C1 segment of cervical spinal cord (tissue), 14 donors: ENCODE measurements at places on chromosomes 5 and 9.

DNA sequence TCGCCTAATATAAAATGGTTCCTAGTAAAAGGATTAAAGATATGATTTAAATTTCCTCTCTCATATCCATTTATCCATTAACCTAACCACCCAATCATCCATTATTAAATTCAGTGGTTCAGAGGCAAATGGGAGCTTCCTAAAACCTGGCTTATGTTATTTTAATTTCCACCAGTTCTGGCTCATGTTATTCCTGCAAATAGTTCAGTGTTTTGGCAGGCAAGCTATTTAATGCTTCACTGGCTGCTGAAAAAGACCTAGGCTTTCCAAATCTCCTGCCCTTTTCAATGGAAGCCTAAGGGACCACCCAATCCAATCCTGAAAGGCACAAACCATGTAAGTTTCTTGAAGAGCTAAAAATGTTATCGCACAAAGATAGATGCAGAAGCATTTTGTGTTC lies 52.3 kb downstream of the POC5 start:
- no peak for DNase-seq

- no peak for DNase-seq
Observed at GRCh38 chr5:120901199-120901598, 437.1 kb downstream of the PRR16 start.

- no peak for DNase-seq
Observed at GRCh38 chr5:1736889-1737711, 62.5 kb downstream of the MRPL36 start.

DNA sequence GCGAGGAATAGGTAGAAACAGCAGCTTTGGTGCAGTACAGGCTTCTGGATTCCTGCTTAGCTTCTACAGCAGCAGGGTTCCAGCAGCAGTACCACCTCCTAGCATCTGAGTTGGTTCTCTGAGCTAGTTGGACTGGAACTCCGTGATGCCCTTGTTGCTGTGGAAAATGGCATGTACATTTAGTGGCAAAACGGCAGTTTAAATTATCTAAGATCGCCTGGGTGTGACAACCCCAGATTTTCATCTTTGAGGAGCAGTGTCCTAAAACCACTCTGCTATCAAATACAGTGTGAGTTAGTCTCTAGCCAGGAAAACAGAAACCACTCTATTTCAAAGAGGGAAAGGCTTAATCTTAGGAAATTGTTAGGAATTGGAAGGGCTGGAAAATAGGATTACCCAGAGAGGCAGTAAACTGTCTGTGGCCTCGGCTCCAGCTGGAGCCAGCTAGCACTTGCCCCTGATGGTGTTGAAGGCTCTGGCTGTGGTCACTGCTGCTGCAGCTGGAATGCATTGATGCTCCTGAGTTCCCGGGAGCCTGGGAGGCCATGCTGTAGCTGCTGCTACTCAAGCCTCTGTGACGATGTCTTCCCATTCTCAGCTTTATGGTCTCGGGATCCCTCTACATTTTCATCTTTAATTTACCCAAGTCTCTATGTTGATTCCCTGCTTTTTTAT lies 29.4 kb downstream of the RAD23B start:
- no peak for DNase-seq

DNA sequence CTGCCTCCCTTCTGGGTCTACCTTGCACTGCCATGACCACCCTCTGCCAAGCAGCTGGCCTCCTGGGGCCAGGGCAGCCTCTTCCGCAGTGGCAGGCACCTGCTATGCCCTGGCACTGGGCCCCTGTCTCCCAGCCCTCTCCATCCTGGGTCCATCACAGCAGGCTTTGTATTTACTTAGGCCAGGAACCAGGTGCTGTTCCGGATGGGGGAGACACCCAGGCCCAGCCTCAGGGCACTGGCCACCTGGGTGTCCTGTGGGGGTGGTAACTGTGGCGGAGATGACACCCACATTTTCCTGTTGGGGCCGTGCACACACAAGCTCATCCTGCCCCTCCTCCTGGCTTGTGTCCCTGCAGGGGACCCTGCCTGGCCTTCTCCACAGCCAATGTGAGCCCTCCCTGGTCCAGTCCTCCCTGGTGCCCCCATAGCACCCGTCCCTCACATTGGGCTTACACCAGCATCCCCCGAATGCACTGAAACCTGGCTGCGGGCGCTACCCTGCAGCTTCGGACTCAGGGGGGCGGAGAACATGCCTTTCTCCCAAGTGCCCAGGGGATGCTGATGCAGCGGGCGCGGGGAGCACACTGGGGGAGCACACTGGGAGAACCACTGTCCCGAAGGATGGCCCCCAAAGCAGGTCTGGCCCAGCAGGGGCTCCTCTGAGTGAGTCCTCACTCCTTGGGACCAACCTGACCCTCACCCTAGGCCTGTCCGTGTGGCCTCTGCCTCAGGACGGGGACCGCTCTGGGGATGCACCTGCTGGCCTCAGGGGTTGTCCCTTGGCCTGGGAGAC lies 17.9 kb downstream of the FAM163B start:
- DNase-seq: no peak

DNA sequence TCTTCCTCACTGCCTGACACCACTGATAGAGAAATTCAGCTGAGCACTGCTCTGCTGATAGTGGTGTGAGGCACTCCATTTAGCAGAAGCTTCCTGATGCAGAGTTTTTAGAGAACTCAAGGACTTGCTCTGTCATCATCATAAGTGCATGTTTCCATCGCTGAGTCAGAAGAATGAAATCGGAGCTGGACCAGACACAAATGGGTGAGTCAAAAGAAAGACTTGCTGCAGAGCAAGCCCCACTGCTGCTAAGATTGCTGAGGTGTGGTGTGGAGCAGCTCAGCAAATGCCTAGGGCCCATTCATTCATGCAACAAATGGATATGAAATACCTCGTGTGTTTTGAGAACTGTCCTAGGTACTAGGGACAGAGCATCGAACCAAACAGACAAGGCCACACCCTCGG lies 410.2 kb upstream of the SLC30A5 start:
- DNase-seq: no peak

- no peak for DNase-seq
Observed at GRCh38 chr5:14365831-14366430, 215.7 kb upstream of the OTULINL start.

GRCh38 chr9:124595743-124596142 lies 88.5 kb upstream of the NR5A1 start:
- DNase-seq: no peak

GRCh38 chr9:96508227-96508940 lies 58.4 kb downstream of the HABP4 start:
- DNase-seq: no peak

DNA sequence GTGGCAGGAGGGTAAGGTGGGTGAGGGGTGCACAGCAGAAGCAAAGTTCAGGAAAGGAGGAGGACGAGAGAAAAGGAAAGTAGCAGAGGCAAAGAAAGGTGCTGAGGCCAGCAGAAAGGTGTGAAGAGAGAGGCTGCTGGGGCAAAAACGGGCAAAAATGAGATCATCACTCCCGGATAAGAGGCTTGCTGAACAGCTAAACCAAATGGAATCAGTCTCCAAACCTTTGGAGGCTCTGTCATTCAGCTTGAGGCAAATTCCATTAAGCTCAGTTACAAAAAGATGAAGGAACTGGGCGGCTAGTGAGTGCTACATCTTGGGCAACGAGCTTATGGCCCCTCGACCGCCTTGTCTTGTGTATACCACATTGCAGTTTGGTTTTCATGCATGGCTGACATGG lies 136.4 kb downstream of the FSTL4 start:
- no peak for DNase-seq

- no peak for DNase-seq
Observed at GRCh38 chr5:137669811-137670210, 66.1 kb downstream of the KLHL3 start.

DNA sequence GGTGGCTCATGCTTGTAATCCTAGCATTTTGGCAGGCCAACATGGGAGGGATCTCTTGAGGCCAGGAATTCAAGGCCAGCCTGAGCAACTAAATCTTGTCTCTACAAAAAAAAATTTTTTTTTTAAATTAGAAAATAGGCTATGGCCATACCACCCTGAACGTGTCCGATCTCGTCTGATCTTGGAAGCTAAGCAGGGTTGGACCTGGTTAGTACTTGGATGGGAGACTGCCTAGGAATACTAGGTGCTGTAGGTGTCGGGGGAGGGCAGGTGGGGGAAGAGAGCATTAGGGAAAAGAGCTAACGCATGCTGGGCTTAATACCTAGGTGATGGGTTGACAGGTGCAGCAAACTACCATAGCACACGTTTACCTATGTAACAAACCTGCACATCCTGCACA lies 39.5 kb downstream of the DDX4 start:
- no peak for DNase-seq

- DNase-seq: no peak
Observed at GRCh38 chr9:114303977-114304376, 18.9 kb upstream of the ORM1 start.

- DNase-seq: no peak
Observed at GRCh38 chr9:87568401-87568800, 70.7 kb downstream of the DAPK1 start.

- no peak for DNase-seq
Observed at GRCh38 chr9:135216791-135217441, 129.4 kb downstream of the OLFM1 start.
